ENCODE measurements at places on chromosomes 4 and X.
A peak's percentile ranks its signal among the peaks of the same experiment; 100 is the strongest.

DNA sequence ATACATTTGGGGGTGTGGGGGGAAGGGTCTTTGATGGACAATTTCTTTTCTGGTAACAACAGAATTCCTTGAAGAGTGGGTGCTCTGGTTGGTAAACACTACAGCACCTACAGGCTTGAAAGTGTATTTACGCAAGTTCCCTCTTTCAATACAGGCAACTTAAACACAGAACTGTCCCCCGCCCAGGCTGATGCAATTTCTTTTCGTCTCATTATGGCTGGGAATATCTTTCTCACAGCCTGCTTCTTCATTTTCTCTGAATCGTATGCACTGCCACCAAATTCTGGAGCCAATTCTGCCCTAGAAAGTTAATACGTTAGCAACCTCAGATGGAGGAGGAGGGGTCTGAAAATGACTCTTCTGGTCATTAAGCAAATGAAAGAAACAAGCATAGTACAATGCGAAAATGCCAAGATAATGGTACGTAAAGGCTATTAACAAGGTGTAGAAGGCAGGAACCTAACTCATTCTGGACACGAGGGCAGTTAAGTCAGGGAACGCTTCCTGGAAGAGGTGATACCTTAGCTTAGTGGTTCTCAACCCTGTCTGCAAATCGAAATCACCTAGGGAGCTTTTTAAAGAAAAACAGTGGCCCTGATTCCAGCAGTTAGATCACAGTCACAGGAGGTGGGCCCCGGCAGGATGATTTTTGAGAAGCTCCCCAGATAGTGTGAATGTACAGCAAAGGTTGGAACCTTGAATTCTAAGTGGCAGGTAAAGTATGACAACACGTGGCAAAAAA, 1.0 kb downstream of the AGA start:
- no peak for DNase-seq

GRCh38 chr4:142778900-142779299, 67.2 kb downstream of the INPP4B start:
- DNase-seq: no peak

DNA sequence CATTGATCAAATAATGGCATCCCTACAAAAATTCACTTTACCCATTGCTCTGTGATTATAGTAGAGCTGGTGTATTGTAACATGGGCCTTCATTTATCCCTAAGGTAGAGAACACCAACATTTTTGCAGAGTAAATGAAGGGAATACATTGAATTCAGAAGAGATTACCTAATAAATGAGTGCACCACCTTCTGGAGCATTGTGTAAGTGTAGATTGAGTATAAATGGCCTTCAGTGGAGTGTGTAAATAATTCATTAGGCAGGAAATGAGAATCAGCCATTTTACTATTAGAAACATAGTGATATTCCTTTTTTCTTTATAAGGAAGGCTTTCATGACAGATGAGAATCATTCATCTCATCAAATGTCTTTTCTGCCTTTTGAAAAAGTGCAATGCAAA, 155.8 kb downstream of the FAM47B start:
- DNase-seq: no peak

DNA sequence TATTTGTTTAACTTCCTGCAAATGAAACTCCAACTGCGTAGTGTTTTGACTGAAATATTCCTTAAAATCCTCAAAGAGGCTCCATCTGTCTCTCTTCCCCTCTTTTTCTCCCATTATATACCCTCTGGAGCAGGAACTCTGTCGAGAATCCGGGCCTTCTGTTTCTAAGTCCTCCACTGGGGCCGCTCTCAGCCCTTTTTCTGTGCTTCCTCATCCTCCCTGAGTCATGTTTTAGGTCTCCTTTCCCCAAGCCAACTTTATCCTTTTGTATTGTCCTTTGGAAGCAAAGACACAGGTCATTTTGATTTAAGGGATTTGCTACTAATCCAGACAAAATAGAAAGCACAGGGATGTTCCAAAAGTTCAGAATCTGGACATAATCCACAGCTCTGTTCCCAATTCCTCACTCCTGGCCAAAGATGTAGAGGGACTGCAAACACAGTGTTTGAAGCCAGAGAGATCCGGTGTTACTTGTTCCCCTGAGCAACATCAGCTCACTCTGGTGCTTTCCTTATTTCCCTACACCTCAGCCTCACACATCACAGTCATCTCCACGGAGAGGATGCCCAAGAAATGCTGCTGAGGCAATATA, 131.0 kb upstream of the KLF3 start:
- no peak for DNase-seq

- no peak for DNase-seq
These were observed 137.1 kb downstream of the RELL1 start for GRCh38 chr4:37549041-37549440.

DNA sequence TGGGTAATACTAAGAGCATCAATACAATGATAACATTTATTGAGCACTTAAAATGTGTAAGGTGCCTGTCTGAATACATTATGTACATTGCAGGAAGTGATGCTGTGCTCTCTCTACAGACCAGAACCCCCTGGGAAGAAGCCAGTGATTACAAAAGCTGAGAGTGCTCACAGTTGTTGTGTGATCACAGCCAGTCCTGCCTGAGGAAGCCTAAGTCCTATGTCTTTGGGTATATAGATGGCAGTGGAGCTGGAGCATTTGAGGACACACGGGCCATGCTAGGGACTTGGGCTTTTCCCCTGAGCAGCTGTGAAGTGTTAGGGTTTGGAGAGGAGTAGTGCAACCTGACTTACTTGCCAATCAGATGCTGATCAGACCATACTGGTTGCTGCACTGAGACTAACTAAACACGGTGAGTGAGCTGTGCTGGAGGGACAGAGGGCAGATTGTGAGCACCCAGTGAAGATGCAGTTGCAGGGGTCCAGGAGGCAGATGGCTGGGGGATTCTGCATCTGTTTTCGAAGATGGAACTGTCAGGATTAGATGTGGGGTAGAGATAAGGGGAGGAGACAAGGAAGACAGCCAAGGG, 60.8 kb upstream of the TBC1D14 start:
- no peak for DNase-seq

DNA sequence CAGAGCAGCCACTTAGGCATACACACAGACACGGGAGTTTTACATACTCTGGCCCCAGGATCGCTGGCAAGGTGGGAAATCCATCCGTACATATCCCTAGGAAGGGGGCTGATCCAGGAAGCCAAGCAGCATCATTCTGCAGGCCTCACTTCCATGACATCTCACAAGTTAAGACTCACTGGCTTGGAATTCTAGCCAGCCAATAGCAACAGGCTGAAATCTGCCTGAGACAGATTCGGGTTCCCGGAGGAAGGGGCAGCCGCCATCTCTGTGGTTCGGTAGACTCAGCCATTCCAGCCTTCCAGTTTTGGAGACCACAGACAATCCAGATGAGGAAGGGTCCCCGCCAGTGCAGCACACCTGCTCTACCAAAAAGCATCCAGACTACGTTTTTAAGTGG, 31.3 kb downstream of the SOWAHB start:
- DNase-seq: no peak

- DNase-seq: no peak
These were observed 14.4 kb upstream of the ZNF41 start for GRCh38 chrX:47497271-47497888.

DNA sequence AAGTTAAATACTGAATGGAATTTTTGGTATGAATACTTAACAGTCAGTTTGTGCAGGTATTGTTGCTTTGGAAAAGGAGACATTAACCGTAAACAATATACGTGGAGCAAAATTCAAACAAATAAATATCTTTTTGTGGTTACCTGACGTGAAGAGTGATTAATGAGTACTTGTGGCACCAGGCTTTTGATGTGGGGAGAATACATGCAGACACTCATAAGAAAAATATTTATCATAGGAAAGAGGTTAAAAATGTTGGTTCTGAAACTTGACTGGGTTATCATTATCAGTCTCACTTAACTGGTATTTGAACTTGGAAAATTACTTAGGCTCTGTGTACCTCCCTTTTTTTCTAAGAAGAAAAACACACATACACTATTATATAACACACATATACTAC, 136.4 kb upstream of the NDST4 start:
- no peak for DNase-seq

DNA sequence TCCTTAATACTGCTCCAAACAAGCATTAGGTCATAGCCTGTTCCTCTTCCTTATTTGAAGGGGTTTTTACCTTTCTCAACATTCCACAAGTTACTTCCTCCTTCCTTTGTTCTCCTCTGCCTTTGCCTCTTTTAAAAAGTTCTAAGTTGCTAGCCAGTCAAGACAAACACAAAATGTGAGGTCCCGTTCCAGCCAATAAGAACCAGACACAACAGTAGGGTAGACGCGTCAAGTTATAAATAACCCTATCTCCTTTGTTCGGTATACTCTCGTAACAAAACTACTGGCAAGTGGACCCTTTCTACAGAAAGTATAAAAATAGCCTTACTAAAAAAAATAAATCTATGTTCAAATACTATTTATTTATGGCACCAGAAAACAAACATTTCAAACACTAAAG, 6.3 kb upstream of the ACE2 start:
- DNase-seq: no peak

DNA sequence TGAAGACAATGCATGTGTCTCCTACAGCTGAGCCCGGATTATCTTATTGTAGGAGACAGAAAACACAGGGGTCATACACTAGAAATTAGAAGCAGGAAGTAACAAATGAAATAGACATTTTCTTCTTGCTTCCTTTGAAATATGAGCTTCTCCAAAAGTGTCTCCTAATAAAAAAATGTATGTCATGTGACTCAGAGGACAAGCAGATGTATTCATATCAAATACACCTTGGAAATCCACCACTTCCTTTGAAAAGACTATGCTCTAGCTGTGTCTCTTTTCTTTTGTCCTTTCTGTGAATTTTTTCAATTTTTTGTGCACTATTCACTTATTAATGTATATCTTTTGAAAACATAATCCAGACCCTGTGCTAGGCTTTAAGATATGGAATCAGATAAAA, 1906.2 kb downstream of the C4orf33 start:
- no peak for DNase-seq

DNA sequence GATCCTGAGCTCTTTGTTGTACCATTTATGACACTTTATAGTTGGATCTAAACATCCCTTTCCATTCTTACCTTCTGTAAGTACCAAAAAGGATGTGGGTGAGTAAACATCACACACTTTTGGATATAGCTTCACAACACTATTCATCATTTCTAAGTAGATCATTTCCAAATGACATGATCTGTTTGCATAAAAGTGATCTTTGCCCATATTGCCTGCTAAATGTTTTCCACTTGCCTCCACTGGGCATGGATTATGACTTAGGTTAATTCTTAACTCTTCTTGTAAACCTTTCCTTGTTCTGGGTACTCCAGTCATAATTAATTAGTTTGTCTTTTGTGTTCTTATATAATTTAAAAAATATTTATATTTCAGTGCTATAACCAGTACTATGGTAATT, 244.9 kb upstream of the AGA start:
- DNase-seq: no peak

GRCh38 chrX:153507484-153508178, 9.8 kb upstream of the ATP2B3 start:
- DNase-seq: peak; percentile 80

DNA sequence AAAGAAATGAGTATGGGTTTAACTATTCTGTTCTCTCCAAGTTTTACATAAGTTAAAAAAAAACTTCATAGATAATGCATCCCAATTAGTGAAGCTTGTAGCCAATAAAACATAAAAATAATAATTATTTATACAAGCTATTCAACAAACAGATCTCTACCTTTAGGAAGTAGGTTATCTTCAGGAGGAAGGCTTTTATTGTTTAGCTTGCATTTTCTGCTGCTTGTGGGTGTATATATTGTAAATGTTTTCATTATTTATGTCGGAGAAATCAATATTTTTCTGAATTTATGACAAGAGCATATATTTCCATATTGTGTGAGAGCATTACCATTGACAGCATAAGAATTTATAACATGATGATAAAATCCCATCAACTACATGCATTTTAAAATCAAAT, 208.3 kb downstream of the TRAM1L1 start:
- DNase-seq: no peak

DNA sequence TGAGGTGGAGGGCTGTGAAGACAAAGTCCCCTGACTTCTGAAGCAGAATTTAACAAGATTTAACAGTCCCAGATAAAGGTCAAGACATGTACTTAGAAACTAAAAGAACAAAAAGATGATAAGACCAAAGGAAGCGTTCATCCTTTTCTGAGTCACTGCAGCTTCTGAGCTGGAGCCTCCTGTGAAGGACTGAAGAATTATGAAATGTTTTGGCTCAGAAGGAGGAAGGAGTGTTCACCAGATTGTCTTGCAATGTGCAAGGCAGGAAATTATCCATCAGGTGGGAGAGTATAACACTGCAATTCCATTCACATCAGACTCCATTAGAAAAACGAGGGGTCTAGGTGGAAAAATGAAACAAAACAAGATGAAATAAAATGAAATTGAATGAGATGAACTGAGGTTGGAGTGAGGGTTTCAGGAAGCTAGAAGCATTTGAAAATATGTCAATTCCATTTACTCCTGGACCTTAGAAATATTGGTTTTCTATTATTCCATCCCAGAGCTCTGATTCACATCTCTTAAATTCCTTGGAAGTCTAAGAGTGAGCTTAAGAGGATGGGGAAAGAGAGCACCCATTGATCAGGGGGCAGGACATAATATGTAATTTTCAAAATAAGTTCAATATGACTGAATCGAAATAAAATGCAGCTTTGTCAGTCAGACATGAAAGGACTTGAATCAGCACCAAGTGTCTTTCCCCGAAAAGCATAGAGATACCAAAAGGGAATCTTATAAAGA, 186.1 kb upstream of the LNX1 start:
- no peak for DNase-seq

DNA sequence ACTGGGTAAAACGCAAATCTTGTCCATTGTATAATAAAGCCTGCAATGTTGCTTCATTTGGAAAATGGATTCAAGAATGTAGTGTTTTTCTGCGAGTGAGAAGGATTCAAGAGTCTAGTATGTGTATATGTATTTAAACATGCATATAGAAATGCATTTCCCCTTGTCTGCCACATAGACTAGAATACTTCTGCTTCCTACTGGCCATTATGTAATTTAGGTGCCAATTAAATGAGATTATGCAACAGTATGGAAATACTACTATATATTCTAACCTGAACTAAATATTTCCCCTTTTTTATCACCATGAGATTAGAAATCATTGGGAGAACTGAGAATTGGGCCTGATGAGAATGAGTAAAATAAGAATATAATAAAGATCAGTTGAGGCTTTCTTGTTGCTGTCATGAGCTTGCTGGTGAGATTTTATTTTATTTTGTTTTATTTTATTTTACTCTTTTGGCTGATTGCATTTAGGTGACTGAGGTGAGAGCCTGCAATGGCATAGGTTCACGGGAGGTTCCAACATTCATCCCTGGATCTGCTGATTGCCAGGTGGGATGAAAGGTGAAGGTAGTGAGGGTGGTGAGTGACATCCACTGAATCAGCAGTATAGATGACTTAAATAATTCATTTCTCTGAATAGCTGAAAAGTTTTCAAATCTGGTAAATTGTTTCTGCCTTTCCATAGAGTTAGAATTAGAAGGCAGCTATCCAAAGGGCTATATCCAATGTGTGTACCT, 95.6 kb upstream of the SLC4A4 start:
- DNase-seq: no peak
